Activated naive CD4-positive, alpha-beta T cell treated with anti-CD3 and anti-CD28 coated beads for 36 hours (primary cell): ENCODE measurements at places on chromosomes 1 and 21. TPM values are rescaled to one million over a fixed set of nuclear protein-coding genes. Genes with fewer than 3 reads are reported as not detected.
A peak's percentile ranks its signal among the peaks of the same experiment; 100 is the strongest.

GRCh38 chr1:231933711-231934626 is 307.4 kb downstream of the DISC1 start:
- DNase-seq = no peak

- DNase-seq = no peak
Observed at GRCh38 chr21:39377444-39378050, 28.7 kb upstream of the HMGN1 start.

GRCh38 chr1:158067662-158068061 is 74.2 kb downstream of the KIRREL1 start:
- no peak for DNase-seq

DNA sequence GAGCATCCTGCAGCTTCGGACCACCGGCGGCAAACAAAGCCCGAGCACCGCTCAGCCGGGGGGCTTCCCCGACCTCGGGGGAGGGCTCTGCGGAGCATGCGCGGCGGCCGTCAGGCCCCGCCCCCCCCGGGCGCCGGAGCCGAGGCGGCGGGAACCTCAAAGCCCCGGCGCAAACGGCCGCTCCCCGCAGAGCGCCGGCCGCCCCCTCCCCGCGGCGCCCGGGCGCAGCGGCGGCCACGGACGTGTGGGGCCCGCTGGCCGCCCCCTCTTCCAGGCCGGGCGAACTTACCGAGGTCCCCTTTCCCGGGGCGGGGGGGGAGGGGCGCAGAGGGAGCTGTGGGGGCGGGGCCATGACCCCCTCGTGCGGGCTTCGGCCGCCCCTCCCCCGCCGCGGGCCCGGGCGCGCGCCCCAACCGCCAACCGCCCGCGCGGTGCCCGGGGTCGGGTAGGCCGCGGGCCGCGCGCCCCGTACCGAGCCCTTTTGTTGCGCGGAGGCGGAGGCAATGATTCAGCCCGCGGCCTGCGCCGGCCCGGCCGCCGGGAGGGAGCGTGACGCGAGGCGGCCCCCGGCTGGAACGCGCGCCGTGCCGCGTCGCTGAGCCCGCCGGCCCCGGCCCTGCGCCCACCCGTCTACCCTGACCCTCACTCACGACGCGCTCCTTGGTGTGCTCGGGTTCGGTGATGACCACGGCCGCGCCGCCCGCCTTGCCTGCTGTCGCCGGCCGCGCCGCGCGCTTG is 1.7 kb downstream of the RCC2 start:
- peak; percentile 50 for DNase-seq

DNA sequence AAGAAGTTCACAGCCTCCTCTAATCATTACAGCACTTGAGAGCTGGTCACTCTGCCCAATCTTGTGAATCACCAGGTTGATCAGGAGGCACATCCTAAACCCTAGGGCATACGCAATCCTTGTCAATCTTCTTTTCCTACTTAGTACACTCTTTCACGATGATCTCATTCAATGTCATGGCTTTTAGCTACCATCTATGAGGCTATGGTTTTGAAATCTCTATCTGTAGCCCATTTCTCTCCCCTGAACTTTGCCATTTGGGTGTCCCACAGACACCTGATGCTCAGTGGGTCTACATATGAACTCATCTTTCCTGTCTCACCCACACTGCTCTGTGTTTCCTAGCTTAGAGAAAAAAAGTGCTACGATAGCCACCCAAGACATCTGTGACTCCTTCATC is 1.9 kb upstream of the MED18 start:
- DNase-seq = no peak

- peak; percentile 11 for DNase-seq
Observed at GRCh38 chr1:233459470-233459945, 132.0 kb downstream of the MAP3K21 start.

DNA sequence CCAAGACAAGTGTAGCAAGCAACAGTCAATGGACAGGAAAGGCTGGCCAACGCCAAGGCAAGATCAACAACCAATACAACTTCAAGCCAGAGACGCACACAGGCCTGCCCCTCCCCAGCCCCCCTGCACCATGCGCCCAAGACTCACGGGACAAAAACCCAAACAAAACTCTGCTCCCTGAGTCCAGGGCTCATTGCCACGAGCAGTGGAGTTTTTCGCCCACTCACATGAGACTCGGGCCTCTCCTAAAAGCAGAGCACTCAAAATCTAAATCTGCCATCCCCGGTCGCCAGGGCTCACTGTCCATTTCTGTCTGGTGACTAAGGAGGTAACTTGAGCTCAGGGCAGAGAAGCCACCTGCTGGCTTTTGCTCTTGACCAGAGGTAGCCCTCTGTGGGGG is 174.8 kb downstream of the CLIC6 start:
- DNase-seq = no peak

GRCh38 chr1:14598498-14599182 is at the start of gene KAZN:
KAZN (plus strand) TSS chr1:14598685.
- DNase-seq = no peak

GRCh38 chr21:33268737-33269441 is 2.7 kb downstream of the IL10RB start:
- DNase-seq = peak; percentile 68

DNA sequence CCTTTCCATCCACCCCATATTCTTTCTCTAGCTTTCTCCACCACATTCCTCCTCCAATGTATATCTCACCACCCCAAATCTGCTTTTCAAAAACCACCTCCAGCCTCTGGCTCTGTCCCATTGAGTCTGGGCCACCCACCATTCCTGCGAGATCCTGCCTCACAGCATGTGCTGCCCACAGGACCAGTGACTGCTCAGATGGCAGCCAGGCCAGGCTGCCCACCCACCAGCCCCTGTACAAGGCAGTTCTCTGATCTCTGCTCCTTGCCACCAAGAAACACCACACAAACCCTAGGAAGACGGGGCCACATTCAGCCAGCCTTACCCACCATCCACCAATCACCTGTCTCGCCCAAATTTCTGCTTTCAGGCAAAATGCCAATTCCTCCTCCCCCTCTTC is 53.7 kb downstream of the PLEKHA6 start:
- no peak for DNase-seq

DNA sequence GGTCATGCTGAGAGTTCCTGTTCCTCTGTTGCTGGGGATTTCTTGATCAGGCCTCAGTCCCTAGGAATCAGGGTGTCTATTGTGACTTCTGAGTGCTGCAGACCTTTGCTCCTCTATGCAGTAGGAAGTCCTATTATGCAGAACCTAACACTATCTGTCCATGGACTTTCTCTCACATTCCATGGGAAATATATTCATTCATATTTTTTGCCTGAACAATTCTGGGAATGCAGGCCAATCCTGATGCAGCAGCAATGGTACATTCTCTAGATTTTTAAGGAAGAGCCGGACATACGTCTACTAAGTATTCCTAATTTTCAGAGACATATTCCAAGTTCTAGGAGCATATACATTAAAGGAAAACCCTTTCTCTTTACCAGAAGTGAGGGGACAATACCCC is 61.1 kb upstream of the C1orf87 start:
- DNase-seq = no peak

DNA sequence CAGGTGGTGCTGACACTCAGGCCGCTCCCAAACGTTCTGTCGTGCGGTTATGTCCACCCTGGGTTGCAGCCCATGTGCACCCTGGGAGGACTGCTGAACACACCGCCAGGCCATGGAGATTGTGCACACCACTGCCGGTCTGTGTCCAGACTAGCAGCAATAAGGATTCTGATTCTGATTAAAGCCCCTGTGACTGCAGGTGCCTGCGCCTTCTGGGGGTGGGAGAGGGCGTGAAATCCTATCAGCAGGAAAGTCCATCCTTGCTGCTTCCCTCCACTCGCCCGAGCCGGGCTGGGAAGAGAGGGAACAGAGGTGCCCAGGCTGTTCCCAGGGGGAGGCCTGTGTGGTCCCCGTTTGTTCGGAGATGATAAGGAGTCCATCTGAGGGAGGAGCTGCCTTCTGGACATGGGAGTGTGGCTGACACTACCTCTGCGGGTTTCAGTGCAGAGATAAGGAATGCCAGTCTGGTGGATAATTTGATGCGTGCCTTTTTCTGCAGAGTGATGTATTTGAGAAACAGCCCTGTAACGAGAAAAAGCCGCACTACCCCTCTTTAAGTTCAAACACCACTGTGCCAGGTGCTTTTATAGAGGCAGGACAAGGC is 41.2 kb downstream of the BACE2 start:
- no peak for DNase-seq

DNA sequence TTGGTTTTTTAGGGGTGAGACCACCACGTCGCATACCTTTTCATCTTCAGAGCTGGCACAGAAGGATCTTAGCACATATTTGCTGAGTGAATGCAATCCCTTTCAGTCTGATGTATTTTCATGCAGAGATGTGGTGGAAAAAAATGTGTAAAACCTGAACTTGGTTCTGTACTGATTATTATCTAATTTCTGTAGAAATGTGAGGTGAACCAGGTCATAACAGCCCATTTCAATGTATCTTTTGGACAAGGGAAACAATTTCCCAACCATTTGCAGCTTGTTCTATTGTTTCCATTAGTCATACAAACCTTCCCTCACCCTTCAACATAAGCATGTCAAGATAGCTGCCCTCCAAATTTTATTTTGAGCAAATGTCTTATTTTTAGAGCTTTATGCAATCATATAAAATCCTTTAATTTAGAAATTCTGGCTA is 46.8 kb upstream of the RUNX1 start:
- no peak for DNase-seq

- DNase-seq = no peak
Observed at GRCh38 chr1:237794071-237794470, 96.7 kb downstream of the ZP4 start.

- DNase-seq = no peak
Observed at GRCh38 chr1:96487971-96488370, 233.6 kb upstream of the PTBP2 start.

- peak; percentile 98 for DNase-seq
Observed at GRCh38 chr1:206784471-206784903, 12.2 kb upstream of the IL10 start.

GRCh38 chr1:92961896-92962752 is 862 bp upstream of the DIPK1A start:
- peak; percentile 81 for DNase-seq

GRCh38 chr21:41766883-41767605 is at the start of gene RIPK4:
RIPK4 (minus strand) TSS chr21:41767052; CDS start chr21:41767041, 11 bp downstream.
- DNase-seq = peak; percentile 77

AQP10 gene
- not detected for total RNA-seq

GCLM gene
- total RNA-seq = 19.5 TPM

SYCP1 gene
- total RNA-seq = not detected

SERPINC1 gene
- not detected for total RNA-seq

PRKAA2 gene
- not detected for total RNA-seq

TRAPPC10 gene
- 38.6 TPM for total RNA-seq

TNNT2 gene
- total RNA-seq = not detected

IL19 gene
- total RNA-seq = not detected

OR2T3 gene
- total RNA-seq = not detected

CHIA gene
- total RNA-seq = not detected
